ENCODE measurements at places on chromosomes 2 and 18. TPM values are rescaled to one million over a fixed set of nuclear protein-coding genes. Genes with fewer than 3 reads are reported as not detected.
A peak's percentile ranks its signal among the peaks of the same experiment; 100 is the strongest.

DNA sequence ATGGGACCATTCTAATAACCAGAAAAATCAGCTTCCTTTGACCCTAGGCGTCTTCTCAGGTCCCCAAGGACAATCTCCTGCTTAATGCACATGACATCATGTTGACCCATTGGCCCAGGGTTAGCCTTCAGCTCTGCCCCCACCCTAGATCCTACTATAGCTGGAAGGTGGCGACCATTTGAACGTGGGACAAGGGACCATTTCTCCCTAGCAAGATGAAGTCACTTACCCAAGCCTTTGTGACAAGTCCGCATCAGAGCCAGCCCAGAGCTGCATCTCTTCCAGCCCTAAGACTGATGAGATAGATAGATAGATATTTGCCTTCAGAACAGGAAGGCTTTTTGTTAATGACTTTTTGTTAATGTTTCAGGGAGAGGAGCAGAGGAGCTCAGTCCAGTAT lies 28.2 kb upstream of the TAF1B start:
- DNase-seq = no peak

DNA sequence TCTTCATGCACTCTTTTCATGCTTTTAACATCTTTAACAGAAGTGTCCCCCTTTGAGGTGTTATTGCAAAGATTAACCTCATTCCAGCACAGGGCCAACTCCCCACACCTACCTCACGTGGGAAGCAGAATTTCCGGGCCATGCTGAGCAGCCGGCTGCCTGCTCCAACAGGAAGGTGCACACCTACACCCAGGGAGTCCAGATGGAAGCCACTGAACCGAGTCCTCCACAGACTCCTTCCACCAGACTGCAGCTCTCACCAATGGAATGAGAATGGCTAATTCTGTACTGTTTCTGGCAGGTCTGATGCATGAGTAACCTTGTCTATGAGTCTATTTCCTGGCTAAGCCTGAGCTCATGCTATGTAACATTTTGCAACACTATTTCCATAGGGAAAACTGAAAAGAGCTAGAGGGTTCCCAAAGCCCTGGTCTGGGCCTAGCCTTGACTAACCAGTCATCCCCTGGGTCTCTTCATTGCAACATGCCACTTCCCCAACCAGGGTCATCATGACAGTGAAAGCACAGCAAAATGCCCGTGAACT lies 11.0 kb downstream of the ERFE start:
- DNase-seq = no peak

Gene TWIST2
- total RNA-seq = 5.9 TPM

DNA sequence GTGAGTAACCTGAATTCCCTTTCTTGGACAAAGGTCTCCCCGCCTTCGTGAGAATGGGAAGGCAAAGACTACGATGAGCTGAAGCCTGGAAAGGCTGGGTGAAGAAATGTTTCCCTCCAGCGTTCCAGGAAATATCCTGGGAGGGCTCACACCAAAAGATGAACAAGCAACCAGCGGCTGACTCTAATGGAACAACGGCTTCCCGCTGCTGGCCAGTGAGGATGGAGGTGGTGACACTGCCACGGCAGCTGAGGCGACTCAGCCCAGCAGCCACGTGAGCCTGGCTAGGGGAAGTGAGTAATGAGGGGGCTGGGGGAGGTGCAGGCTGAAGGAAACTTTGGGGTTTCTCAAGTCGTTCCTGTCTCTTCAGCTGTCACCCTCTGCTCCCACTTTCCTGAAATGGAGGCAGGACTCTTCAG lies 105.0 kb upstream of the SMAD7 start:
- DNase-seq = peak; percentile 39

Gene GMCL1
- total RNA-seq = 29.0 TPM

Gene TP53I3
- total RNA-seq = 35.2 TPM

Gene DPP10
- total RNA-seq = 6.6 TPM

DNA sequence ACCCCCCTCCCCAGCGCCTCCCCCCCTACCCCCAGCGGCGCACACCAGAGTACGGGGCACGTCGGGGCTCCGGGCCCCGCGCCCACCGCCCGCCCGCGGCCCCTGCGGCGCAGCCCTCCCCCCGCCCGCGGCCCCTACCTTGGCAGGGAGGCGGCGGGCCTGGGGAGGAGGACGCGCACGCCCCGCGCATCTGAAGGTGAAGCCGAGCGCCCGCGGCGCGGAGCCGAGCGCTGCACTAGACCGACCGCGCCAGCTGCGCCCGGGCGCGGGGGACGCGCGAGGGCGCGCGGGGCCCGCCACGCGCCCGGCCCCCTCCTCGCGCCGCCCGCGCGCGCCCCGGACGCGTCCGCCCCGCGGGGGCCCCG lies at the start of gene ZNF516:
Gene ZNF516, minus strand, starts transcription at position 237 of the 365 bp plus-strand sequence. CDS start 52,188 bp downstream, outside the sequence.
- no peak for DNase-seq

Gene CHCHD5
- total RNA-seq = 40.3 TPM

Gene WDR35
- total RNA-seq = 10.7 TPM

- no peak for DNase-seq
These were observed 16.7 kb upstream of the LYPD6B start for GRCh38 chr2:149021761-149022160.

GRCh38 chr2:148244593-148245292 lies 223.9 kb downstream of the MBD5 start:
- no peak for DNase-seq

DNA sequence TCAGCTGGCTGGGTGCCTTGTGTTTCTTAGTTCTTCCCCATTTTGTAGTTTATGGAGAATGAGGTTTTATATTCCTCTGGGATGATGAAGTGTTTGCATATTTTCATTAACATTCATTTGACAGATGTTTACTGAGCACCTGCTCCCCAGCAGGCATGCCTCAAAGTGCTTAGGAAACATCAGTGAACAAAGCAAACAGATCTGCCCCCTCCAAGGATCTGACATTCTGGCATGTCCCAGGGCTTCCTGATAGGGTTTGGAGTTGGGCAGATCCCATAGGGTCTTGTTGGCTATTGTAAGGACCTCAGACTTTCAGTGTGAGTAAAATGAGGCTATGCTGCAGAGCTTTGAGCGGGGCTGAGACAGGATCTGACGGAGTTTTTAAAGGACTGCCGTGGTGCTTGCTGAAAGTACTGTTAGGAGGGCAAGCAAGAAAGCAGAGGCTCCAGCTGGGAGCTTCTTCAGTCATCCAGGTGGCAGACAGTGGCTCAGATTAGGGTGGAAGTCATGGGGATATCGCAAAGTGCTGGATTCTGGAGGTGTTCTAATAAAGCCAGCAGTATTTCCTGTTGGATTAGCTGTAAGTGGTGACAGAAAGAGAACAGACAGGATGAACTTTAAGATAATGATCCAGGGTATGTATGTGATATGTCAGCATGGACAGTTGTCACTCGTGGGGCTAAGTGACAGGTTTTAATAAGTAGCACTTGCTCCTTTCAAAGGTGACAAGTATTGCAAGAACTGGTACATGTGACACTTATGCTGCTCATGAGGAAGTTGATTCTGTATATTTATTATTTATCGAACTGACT lies 11.3 kb upstream of the IAH1 start:
- no peak for DNase-seq

DNA sequence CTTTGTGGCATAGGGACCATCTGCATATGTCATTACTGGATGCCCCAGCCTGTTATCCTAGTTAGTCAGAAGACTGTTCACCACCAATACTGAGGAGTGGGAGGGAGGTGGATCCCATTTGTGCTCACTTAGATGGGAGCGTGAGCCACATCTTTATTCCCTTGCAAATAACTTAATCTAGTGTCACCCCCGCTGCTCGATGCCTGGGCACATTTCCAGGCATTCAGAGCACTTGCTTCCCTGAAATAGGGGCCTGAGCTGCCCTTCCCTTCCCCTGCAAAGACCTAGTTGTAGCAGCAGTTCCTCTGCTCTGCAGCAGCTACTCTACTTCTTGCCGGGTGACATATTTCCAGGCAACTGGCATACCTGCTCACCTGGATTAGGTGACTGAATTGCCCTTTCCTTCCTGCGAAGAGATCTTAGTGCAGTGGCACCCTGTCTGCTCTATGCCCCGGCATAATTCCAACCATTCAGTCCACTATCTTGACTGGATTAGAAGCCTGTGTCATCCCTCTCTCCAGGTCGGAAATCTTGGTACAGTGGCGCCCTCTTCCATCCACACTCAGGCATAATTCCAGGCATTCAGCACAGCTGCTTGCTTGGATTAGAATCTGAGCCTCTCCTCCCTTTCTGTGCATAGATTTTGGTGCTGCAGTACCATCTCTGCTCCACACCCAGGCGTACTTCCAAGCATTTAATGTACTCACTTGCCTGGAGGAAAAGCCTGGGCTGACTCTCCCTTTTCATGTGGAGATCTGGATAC lies 1389.1 kb upstream of the TMEFF2 start:
- peak; percentile 57 for DNase-seq

GRCh38 chr18:26089293-26090129 lies 902 bp downstream of the SS18 start:
- no peak for DNase-seq

Gene LYPD6
- total RNA-seq = 30.1 TPM

Gene FAM124B
- 1.2 TPM for total RNA-seq

Gene GTF3C2
- 49.5 TPM for total RNA-seq

Gene SLC9A4
- total RNA-seq = 19.9 TPM

GRCh38 chr2:58967736-58968135 lies 726.6 kb upstream of the FANCL start:
- no peak for DNase-seq

Gene SULT1C4
- total RNA-seq = 117 TPM
